Kidney (tissue), 22 donors: ENCODE measurements at places on chromosomes 3 and 15.
A peak's percentile ranks its signal among the peaks of the same experiment; 100 is the strongest.

DNA sequence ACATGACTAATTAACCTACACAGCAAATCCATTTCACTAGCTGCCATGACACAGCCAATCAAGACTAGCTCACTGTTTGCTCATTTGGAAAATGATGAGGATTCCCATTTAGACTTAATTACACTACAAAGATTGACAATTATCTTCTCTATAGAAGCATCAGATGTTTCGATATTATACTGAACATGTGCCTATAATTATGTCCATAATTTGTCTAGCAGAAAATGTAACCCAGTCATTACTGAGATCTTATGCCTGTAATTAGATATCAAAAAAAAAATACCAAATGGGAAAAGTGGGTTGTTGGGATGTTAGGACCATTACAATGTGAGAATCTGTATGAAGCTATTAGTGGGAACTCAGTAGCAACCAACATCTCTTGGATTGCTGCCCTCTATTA is 344.2 kb upstream of the MCTP2 start:
- no peak for DNase-seq

- no peak for DNase-seq
Observed at GRCh38 chr3:52437326-52438103, 7.4 kb downstream of the SEMA3G start.

GRCh38 chr3:138803006-138803653 is 31.6 kb downstream of the PIK3CB start:
- DNase-seq = no peak

GRCh38 chr3:86961297-86961696 is 29.7 kb downstream of the VGLL3 start:
- DNase-seq = no peak

DNA sequence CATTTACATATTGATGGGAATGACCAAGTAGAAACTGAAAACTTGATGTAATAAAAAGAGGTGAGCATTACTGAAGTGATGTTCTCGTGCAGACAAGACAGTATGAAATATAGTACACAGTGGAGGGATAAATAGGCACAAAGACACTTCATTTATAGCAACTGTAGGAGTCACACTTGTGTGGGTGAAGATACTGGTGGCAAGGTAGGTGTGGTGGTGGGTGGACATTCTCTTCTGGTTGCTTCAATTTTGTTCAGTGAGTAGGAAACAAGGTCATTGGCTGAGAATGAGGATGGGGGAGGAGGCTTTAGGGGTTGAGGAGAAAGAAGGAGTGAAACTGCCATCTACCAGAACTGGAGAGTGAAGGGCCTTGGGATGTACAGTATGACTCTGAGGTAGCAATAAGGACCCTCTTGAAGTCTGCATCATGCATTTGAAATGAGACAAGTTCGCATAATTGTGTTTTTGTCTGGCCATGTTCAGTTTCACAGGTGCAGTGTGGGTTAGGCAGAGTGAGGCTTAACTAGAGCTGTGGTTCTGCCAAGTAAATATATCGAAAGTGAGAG is 6.6 kb downstream of the CPNE9 start:
- DNase-seq = no peak

- DNase-seq = no peak
Observed at GRCh38 chr3:117409256-117409655, 699.7 kb downstream of the TUSC7 start.

DNA sequence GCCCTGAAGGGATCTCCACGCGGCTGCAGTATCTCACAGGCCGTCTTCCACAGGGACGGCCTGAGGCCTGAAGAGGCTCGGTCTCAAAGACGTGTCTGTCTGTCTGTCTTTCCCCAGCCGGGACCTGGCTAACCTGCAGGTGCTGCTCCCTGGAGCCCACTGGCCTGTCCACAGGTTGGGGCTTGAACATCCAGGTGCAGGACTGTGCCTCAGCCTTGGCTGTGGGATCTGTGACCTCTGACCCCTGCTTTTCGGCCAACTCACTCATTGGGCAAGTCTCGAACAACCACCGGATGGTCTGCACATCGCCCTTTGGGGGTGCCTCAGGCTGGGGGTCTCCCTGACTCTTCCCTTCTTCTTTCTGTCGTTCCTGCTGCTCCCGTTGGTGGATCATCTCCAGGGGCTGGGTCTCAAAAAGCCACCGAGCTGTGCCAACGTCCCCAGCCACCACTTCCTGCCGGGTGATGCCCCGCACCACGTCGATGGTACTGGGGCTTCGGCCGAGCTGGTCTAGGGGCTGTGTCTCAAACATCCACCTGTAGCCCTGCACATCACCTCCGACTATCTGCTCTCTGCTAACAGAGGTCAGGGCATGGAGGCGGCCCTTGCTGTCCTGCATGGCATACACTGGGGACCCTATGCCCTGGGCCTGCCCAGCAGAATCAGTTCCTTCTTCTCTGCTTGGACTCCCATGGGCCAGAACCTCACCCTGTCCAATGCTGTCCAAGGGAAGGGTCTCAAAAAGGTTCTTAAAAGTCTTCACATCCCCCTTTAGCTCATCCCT is 4.8 kb downstream of the XIRP1 start:
- no peak for DNase-seq

- DNase-seq = no peak
Observed at GRCh38 chr3:172750069-172750367, 508 bp upstream of the ECT2 start.

DNA sequence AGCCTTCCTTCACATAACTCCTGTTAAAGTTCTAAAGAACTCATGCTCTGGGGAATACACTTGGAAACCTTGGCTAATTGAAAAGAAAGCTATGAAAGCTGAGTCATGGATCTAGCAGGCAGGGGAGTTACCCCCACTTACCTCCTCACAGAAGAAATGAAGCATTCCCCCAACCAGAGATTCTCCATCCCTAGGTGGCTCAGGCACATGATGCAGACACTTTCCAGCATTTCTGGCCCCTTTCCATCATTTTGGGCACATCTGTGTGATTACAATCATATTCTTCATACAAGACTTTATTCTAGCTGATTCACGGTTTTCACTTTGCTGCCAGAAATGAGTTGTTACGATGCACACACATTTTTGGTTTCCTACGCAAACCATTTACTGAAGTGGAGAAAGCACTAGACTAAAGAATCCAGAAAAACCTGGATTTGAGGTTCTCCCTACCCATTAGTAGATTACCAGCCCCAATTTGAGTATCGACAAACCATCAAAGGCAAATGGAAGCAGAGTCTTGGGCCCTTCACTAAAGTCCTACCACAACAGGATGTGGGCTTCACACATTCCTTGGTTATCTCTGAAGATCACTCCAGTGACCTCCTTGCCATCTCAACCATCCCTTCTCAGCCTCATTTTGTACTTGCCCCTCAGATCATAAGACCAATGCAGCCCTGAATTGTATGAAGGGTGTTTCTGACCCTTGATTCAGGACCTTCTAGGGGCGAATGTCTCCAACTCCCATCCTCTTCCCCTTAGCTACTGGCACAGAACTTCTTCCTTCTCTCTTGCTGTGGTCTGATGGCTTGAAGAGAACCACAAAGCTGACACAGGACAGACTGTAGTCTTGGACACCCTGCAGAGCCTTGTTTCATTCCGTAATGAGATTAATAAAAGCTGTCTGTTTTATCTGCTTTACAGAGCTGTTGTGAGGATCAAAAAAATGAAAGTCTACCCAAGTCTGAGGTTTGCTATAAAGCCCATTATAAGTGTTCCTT is 42.5 kb upstream of the SNRK start:
- DNase-seq = no peak

DNA sequence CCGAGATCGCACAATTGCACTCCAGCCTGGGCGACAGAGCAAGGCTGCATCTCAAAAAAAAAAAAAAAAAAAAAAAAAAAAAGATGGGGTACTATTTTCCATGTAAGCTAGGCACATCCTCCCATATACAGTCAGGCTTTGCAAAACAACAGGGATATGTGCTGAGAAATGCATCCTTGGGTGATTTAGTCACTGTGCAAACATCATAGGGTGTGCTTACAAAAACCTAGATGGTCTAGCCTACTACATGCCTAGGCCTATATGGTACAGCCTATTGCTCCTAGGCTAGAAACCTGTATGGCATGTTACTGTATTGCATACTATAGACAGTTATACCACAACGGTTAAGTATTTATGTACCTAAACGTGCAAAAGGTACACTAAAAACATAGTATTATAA is 75.0 kb downstream of the TTBK2 start:
- DNase-seq = no peak

- peak; percentile 84 for DNase-seq
Observed at GRCh38 chr15:98727115-98728040, 79.0 kb downstream of the IGF1R start.

DNA sequence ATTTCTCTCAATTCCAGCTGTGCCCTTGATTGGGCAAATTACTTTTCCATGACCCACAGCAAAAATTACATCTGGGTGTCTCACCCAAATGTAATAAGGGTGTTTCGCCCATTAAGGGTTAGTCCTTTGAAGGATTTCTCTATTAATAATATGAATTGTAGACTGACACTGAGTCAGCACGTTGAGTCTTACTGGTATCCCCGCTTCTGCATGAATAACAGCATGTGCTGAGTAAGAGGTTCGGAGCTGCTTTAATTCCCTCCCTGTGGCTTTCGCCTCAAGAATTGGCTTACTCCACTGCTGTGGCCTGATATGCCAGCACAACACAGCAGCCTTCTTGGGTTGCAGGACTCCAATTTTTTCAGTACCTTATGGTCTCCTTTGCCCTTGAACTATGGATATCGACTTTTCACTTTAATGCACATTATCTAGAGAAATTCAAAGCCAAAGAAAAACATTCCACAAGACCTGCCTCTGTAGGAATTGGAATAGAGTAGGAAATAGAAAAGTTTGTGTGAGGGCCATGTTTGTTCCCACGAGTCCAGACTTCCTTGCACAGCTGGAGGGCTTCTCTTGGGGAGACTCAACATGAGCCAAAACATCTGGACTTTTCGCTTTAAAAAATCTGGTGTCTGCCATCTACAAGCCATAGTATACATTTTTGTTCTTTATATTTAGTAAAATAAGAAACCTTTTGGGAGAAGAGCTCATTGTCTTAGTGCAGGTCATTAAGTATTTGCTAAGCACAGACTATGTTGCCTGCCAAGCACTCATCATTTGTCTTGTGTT is 20.7 kb upstream of the ERC2 start:
- DNase-seq = no peak

DNA sequence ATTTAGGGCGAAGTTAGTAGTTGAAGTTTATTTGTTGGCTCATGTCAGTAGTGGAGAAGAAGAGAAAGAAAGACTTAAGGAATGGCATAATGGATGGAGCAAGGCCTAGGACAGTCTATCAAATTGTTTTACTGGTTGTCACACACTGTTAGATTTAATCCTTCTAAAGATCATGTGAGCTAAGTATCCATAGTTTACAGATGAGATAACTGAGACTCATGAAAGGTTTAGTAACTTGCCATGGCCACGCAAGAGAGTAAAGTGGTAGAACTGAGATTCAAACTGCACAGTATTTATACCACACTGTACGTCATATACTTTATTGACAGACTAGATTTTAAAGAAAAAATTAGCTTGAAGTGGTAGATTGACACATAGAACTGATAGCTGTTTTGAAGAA is 11.4 kb downstream of the SPRED1 start:
- no peak for DNase-seq

DNA sequence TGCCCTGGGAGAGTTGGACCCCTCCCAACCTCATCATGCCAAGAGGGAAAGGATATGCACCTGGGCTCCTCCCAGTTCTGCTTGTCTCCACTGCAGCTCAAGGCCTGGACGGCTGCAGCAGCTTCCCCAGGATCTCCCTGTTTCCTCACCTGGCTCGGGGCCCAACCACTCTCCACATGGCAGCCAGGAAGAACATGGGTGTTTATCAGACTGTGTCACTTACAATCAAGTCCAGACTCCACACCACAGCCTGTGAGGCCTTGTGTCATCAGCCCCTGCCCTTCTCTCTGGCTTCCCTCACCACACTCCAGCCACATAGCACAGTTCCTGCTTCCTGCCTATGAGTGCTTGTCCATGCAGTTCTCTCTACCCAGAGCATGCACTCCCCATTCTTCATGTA is 534.4 kb downstream of the EPHB1 start:
- DNase-seq = no peak

- no peak for DNase-seq
Observed at GRCh38 chr3:106814231-106814630, 563.0 kb upstream of the CCDC54 start.

GRCh38 chr3:193814166-193814892 is 221.3 kb downstream of the OPA1 start:
- no peak for DNase-seq

- no peak for DNase-seq
Observed at GRCh38 chr3:183854318-183855035, 29.1 kb upstream of the MAP6D1 start.

DNA sequence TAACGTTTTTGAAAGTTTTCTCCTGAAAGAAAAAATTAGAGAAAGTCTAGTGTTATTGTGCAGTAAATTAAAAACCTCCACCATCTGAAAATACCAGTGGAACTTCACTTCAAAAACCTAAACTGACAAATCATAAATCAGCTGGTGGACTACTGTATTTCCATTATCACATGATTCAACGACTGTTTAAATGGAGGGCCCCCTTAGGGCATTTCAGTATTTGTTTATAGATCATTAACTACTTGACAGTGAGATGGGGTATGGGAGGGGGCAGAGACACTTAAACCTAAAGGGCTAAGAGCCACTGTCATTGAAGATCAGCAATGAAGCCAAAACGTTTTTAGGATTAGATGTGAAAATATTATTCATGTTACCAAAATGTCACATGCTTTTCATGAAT is 8.8 kb upstream of the C15orf61 start:
- DNase-seq = no peak

DNA sequence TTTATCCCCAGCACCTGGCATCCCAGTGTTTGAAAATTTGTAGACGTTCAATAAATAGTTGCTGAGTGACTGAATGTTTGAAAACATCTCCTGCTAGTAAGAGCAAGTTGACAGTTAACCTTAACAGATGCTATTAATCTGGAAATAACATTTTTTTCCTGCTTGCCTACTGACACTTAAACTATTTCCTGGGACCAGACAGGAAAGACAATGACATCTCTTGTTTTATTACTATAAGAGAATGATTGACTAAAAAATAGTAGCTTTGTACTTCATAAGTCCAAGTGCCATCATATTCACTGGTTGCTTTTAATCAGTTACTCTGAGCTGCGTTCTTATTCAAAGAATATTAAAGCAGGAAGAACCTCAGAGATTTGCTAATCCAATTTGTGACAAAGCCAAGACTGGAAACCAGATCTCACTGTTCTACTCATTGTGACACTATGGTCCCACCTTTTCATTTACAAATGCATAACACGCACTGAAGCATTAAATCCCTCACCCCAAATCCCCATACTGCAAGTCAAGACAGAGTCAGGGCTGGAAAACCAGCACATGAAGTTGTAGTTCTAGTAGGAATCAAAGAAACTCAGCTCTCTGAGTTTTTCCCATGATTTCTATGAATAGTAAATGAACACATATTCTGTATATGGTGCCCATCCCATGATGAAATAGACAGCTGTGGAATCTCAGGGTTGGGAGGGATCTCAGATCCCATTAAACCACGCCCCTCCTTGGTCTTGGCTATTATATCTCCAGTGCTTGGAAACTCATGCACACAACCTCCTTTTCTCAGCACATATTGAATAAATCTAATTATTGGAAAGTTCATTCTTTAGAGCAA is 212.7 kb upstream of the P2RY1 start:
- no peak for DNase-seq
